ENCODE measurements at places on chromosomes 2 and 18. TPM values are rescaled to one million over a fixed set of nuclear protein-coding genes. Genes with fewer than 3 reads are reported as not detected.

Gene CCDC74B
- 1.6 TPM for total RNA-seq

Gene SLC11A1
- 0.12 TPM for total RNA-seq

Gene ADAM23
- total RNA-seq = 46.8 TPM

Gene SCYGR4
- total RNA-seq = not detected

Gene SKA1
- 32.4 TPM for total RNA-seq

DNA sequence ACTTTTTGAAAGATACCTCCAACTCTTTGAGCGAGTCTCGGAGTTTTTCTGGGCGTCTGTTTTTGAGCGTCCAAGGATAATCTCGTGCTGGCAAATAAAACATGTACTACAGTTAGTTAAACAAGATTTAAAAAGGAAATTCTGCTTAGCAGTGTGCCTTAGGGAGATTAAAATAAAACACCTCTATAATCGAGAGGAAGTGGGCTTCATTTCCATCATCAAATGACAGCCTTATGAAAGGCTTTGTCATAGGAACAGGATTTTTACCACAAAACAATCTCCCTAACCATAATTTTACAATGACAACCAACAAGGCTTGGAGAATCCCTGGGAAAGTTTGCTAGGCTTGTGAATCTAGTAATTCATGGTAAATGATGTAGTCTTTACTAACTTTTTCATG, 103.4 kb downstream of the WDPCP start:
- DNase-seq = no peak

- DNase-seq = no peak
Observed at GRCh38 chr18:61870151-61870550, 22.7 kb downstream of the RNF152 start.

GRCh38 chr2:40867829-40868228, 415.9 kb upstream of the SLC8A1 start:
- no peak for DNase-seq

Data from Caco-2 (cell line).